ENCODE measurements at places on chromosomes 6 and 20.

DNA sequence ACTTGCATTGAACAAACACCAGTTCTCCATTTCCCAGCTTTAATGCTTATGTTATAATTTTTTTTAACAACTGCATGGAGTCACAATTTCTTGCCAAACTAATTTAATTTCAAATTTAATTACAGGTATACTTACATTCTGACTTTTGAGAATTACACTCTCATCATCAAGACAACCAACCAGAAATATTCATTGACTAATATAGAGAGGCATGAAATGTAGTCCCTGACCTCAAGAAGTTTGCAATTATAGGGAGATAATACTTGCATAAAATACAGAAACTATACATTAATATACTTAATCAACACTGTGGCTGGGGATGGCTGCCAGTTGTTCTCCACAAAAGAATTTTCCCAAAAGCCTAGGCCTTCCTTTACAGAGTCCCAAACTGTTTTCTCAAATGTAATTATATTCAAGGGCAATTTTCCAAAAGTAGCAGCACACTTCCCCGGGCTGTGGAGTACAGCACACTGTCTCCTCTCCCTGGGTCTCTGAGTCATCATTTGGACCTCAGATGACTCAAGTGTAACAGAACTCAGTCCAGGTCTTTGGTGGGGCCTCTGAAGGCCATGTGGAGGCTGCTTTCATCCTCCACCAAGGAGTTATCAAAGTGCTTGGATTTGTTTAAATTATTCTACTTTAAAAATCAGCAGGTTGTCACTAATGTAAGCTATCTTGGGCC, 114.1 kb downstream of the KIF16B start:
- DNase-seq: no peak

GRCh38 chr20:5654557-5654956, 95.6 kb upstream of the SHLD1 start:
- DNase-seq: no peak

GRCh38 chr20:15056246-15056645, 718.8 kb upstream of the FLRT3 start:
- DNase-seq: no peak

DNA sequence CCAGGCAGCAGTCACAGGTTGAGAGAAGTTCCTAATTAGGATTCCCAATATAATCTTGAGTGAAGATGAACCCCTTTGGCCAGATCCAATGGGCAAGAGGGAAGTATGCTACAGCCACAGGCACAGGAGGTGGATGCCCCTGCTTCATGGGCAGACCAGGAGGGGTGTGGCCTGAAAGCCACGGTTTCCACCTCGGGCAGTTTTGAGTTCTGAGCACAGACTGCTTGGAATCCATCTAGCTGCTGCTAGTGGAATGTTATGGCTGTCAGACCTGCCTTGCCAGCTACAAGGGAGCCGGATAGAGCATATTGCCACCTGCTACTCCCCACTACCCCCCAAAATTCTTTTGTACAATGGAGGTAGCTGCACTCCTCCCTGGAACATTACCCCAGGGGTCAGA, 672.9 kb downstream of the HACE1 start:
- DNase-seq: no peak

DNA sequence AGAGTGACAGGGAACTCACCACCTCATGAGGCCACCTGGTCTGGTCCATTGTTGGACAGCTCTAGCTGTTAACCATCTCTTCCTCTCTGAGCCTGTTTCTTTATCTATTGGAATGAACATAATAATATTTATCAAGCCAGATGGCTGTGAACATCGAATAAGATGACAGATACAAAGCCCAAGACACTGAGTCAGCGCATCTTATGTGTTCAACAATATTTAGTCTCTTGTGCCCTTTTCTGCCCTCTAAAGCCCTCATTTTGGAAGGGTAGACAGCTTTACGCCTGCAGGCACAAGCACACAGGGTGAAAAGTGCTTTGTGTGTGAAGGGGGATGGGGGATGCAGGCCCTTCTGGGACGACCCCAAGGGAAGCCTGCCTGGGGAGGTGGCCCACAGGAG, 164.0 kb downstream of the GRM4 start:
- DNase-seq: no peak

- DNase-seq: no peak
These were observed 37.3 kb upstream of the TMEM181 start for GRCh38 chr6:158522616-158523015.

DNA sequence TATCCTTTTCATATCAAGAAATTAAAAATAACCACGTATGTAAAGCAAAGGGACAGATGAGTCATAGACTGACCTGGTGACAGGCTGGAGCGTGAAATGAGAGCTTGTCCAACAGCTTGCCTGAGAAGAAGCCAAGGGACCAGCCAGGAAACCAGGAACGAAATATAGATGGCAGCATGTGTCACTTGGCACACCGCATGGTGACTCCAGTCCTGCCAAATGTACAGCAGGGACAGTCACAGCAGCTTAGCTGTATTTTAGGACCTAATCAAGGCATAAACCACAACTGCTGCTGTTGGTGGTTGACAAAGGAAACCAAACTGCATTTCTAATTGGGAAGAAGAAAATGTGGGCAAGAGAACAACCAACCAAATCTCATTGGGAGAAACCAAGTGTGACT, 755.0 kb downstream of the TFAP2A start:
- DNase-seq: no peak

GRCh38 chr20:1579488-1579887, 22.0 kb upstream of the SIRPD start:
- DNase-seq: no peak

DNA sequence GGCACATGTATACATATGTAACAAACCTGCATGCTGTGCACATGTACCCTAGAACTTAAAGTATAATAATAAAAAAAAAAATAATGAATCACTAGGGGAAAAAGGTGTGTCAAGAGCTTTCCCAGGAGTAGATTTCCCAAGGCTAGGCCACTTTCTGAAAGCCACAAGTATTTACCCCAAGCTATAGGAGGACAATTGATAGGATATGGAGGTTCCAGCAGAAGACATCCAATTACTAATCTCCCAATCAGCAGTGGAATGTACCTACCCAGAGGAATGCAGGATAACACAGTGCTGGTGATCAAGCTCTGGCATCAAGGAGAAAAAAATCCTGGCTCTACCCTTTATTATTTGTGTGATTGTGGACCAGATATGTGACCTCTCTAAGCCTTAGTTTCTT, 562.7 kb downstream of the RFPL4B start:
- no peak for DNase-seq

DNA sequence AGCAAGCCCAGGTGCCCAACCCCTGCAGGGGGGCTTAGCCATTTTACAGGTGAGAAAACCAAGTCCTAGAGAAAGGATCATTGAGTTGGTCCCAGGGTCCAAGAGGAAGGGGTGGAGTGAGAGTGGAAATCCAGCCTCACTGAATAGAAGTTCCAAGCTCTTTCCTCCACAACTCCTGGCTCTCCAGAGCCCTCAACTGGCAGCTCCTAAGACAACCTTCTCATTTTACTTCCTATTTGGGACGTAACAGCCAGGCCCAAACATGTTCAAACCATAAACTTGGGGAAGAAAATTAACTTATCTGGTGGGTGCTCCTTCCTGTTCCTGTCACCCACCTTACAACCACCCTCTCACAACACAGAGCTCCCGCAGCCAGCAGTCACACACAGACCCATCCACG, 57.9 kb downstream of the PRND start:
- DNase-seq: no peak

GRCh38 chr6:10405513-10405900, 9.4 kb downstream of the TFAP2A start:
- DNase-seq: no peak

GRCh38 chr6:161067749-161068148, 76.2 kb downstream of the MAP3K4 start:
- no peak for DNase-seq

DNA sequence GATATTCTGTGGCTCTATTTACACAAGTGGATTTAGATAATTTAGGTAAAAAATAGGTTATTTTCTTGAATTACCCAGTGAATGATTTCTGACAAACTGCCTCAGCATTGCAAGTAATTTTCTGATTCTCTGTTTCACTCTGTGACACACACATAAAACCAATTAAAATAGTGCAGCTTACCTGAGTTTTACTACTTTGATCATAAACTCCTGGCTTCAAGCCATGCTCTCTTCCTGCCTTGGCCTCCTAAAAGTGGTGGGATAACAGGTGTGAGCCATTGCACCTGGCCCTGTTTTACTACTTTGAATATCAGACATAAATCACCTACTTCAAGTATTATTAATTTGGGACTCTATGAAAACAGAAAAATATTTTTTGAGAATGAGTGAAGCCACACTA, 462.9 kb downstream of the ADGRB3 start:
- DNase-seq: no peak

GRCh38 chr6:16955899-16956298, 146.0 kb upstream of the STMND1 start:
- no peak for DNase-seq

DNA sequence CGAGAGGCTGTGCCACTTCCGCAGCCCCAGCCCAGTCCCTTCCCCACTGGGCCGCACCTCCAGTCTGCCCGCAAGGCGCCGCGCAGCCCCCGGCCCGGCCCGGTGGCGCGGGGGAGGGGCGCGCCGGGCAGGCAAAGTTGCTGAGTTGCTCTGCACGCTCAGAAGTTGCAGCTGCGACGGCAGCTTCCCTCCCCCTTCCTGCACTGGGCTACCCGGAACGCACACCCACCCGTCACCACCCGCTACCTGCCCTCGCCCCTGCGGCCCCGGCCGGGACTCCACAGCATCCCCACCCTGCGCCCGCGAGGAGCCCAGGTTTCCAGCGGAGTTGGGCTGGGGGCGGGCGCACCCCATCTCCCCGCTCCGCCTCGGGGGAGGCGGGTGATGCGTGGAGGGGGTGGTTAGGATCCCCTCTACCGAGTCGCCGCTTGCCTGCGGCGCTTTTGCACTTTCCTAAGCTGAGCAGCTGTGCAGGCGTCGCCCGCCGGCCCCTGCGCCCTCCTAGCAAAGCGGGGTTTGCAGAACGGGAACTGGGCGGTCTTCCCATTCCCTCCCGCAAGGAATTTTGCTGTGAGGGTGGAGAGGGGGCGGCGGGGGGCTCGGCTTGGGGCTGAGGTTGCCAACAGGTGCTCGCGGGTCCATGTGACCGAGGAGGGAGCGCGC, 55.9 kb upstream of the RREB1 start:
- DNase-seq: peak; percentile 84

- no peak for DNase-seq
These were observed 32.1 kb upstream of the BCAS1 start for GRCh38 chr20:54102543-54102942.

DNA sequence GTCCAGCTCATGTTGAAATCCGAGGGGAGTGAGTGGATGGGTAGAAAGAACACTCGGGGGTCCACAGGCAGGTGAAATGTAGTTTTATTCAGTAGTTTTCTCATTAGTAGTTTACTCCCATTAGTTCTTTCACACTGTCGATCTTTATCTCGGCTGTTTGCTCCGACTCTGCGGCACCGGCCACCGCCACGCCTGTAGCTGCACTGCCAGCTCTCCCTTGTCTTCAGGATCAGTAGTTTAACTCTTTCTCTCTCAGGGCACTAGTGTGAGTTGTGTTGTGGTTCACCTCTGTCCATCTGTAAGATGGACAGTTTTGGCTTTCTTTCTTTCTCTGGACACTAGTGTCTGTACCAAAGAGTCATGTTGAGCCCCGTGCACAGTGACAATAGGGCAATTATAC, 195.7 kb downstream of the LMBRD1 start:
- no peak for DNase-seq

- no peak for DNase-seq
These were observed 44.1 kb upstream of the NT5E start for GRCh38 chr6:85405853-85406198.

DNA sequence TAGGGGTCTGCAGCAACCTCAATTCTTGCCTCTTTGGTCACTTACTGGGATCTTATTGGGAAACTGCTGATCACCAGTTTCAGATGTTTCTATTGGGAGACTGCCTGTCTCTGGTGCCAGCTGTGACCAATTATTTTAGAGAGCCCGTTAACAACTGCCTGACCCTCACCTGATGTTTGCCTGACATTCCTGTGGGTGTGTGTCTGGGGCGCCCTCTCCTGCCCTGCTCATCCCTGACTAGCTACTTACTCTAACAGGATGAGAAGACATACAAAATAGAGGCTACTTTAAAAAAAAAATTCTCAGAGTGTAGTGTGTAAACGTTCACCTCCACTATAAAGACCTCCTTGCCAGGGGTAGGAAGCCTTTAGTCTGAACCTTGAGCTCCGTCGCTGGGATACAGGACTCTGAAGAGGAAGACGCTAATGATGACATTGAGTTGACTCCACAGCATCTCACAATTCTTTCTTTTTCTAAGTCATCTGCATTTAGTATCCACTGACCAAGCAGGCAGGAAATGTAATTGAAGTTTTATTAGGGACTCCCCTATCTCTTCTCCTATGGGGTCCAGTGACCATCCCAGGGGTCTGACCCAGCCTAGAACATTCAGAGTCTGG, 54.6 kb upstream of the DDR1 start:
- no peak for DNase-seq

GRCh38 chr6:903761-904160, 210.8 kb upstream of the EXOC2 start:
- DNase-seq: no peak

- DNase-seq: no peak
These were observed 442.1 kb downstream of the BCKDHB start for GRCh38 chr6:80548532-80548931.

- DNase-seq: no peak
These were observed 608.4 kb downstream of the EPHA7 start for GRCh38 chr6:92810913-92811312.

- DNase-seq: no peak
These were observed 66.4 kb upstream of the PDE10A start for GRCh38 chr6:165729307-165729936.

GRCh38 chr6:30265181-30265580, 52.0 kb upstream of the TRIM26 start:
- no peak for DNase-seq

DNA sequence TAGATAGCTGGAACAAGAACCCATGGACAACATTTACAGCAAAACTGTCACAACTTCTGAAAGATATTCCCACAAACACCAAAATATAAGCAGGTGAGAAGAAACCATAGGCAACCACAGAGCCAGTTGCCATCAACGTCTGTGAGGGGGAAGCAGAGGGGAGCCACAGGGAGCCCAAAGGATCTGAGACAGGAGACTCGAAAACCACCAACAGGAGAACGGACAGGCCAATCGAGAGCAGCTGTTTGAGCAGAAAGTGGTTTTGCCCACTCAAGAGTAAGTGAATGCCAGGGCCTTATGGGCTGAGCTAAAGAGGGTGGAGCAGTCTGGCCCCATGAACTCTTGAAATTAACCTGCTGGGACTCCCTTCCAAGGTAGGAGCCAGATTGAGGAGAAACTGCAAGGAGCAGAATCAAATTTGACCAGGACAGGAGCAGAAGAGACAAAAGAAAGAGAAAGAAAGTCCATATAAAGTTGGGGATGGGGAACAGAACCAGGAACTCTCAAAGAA, 195.4 kb downstream of the ANKRD60 start:
- DNase-seq: no peak

DNA sequence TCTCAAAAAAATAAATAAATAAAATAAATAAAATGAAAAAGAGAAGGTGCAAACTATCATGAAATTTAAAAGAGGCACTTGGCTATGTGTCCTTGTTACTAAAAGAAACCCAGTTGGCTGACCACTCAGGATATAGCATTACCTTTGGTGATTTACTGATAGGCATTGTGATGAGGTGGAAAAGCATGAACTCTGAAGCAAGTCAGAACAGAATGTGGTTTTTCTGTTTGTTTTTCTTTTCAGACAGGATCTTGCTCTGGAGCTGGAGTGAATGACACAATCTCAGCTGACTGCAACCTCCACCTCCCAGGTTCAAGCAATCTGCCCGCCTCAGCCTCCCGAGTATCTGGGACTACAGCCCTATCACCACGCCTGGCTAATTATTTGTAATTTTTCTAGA, 31.9 kb downstream of the ZNF184 start:
- no peak for DNase-seq

Data from cardiac septum (tissue), 1 donor.